ENCODE measurements at places on chromosomes 16 and 17.
A peak's percentile ranks its signal among the peaks of the same experiment; 100 is the strongest.

DNA sequence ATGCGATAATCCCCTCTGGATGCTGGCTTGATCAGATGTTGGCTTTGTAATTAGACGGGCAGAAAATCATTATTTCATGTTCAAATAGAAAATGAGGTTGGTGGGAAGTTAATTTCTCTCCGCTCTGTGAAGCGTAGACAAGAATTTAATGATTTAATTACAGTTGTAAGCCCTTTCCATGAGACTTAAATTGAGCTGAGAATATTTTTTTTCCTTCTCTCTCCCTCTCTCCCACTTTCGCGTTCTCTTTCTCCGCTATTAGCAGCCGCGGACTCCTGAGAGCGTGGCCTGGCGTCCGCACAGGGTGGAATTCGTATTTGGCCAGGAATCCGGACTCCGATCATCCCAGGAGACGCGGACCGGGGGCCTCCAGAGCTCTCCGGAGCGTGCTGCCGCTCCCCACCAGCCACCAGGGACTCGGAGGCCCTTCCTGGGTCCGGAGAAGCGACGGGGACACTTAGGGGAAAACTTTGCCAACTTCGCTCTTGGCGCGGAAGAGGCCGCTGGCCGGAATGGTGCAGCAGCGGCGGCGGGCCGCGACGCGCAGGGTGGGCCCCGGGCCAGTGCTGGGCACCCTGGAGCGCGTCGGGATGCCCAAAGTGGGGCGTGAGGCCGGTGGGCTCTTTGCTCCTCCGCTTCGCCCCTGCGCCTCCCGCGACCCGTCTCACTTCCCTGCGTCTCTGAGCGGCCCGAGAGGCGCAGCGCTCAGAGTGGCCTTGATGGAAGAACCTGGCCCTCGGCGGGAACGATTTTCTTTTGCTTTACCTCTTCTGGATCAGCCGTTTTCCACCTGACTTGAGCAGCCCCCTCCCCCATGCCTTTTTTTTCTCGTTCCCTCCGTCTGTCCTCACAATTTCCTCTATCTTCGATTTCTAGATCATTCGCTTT is 3.6 kb upstream of the IRX3 start:
- no peak for DNase-seq

DNA sequence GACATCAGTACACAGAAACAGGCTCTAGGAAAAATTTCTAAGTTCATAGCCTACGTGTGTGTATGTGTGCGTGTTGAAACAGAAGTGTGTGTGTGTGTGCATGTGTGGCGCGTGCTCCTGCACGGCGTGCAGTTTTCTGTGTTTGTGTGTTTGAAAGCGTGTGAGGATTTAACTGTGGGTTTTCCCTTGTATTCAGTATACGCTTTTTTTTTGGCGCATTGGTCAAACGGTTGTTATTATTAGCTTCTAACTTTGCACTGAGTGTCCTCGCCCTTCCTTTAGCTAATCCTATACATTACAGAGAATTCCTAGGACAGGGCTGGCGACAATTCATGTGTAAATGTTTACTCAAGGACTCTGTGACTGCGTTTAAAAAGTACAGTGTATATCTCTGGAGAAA is 23.0 kb downstream of the TMC6 start:
- DNase-seq, result no peak

DNA sequence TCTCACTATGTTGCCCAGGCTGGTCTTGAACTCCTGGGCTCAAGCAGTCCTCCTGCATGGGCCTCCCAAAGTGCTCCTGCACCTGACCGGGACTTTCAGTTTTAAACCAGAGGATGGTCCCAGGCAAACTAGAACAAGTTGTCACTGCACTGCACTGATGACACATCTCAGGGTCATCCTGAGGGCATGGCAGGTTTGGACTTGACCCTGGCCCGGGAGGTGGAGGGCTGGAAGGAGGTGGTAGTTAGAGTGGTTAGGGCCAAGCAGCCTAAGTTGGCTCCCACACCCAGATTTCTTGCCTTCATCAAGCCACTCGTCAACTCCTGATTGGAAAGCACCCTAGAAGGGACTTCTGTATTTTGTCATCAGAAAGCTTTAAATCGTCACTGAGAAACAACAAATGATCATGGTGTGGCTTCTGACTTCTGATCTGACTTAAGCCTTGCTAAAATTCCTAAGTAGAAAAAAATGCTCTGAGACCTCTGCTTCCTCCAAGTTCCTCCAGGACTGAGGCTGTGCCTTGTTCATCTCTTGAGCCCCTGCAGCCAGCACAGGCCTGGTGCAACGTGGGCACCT is 43.5 kb downstream of the EMP2 start:
- no peak for DNase-seq

DNA sequence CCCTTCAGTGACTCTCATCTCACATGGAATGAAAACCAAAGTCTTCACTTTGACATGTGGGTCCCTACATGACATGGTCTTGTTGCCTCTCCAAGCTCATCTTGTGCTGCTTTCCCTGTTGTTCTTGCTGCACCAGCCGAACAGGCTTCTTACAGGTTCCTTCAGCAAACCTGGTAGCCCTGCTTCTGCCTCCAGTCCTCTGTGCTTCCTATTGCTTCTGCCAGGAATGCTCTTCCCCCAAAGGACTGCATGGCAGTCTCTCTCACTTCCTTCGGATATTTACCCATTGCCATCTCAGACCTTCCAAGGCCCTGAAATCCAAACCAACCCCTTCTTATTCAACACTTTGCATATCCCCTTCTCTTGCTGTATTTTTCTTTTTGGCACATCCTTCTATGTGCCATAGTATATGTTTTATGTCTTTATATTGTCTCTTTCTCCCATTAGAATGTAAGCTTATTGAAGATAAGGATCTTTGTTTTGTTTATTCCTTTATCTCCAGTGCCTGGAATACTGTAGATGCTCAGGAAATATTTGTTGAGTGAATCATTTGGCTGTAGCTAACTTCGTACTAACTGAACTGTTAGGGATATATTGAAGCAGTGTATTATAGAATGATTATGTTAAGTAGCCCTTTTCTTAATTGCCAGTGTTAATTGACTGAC is 57.9 kb upstream of the SLC12A3 start:
- DNase-seq, result peak; percentile 88

DNA sequence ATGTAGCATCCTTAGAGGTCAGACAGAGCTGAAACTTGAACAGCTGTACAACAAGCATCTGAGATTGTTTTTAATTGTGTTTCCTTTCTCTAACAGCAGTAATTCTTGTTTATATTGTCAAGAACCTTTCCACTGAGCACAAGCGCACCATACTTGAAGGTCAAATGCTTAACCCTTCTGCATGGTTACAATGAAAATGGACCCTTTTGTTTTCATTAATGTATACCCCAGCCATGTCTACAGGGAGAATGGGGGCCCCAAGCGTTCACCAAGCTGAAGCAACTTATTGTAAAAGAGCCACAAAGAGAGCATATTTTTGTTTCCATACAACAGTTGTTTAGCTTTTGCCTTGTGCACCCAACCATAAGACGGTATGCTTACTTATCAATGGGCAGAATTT is 210.8 kb downstream of the FTO start:
- DNase-seq, result no peak

DNA sequence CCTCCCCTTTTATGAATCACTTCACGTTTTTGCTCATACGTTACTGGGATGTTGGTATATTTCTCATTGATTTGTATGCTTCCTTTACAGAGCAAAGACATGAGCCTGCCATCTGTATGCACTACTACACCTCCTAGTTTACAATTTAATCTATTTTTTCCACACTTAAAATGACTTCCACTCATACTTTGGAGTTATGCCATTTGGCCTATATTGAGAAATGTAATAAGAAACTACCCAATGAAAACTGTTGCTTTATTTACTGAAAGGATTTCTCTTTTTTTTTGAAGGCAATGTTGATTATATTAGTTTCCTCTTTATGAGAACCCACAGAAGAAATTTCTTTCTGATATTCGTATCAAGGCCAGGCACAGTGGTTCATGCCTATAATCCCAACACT is 43.1 kb downstream of the DUSP14 start:
- no peak for DNase-seq

DNA sequence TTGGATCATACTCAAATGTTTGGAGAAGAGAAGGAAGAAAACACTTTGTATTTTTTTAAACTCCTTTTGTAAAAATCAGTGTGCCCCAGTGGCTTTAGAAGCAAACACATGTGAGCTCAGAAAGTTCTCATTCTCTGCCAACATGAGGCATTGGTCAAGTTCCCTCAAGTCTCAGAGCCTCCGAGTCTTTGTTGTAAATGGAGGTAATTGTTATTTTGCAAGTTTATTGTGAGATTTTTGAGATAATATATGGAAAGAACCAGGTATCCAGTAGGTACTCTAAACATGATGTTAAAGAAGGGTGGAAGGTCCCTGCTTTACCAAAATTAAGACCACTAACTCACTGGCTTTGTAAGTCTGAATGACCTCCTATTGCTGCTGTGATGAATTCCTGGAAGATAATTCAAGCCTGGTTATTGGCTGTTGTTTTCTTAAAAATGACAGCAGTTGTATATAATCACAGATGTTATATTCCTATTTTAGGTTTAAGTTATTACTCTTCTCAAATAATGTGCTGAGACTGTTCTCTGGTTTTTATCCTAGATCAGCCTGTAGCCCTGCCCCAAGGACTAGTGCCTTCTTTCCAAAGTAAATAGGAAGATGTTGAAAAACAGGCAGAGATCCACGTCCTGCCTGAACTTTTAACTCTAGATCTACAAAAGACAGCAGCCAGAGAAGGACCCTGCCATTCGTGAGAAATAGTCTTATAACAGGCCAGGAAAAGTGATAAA is 2.4 kb downstream of the HLF start:
- no peak for DNase-seq

GRCh38 chr17:67747681-67748235 is 30.0 kb downstream of the NOL11 start:
- DNase-seq, result no peak

- DNase-seq, result no peak
Measured at GRCh38 chr16:19588661-19589060, 33.2 kb downstream of the VPS35L start.

GRCh38 chr16:5922686-5923085 is 825.1 kb upstream of the EEF2KMT start:
- no peak for DNase-seq

- peak; percentile 37 for DNase-seq
Measured at GRCh38 chr17:12040478-12040877, 19.8 kb downstream of the MAP2K4 start.

GRCh38 chr17:1108765-1109605 is 70.8 kb downstream of the ABR start:
- DNase-seq, result peak; percentile 71

GRCh38 chr17:20992987-20993862 is 49.6 kb downstream of the USP22 start:
- DNase-seq, result peak; percentile 73

GRCh38 chr17:80017226-80018010 is 18.3 kb downstream of the TBC1D16 start:
- no peak for DNase-seq

DNA sequence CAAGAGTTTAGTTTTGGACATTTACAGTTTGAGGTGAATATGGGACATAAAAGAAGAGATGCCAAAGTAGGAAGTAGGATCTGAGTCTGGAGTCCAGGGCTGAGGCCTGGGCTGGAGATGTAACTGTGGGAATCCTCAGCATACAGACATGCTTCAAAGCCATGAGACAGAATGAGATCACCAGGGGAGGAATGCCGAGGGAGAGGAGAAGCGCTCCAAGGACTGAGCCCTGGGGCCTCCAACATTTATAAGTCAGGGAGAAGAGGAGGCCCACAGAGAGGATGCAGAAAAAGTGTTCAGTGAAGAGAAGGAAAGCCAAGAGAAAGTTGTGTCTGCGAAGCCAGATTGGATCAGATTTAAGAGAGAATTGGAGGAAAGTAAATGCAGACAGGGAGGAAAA is 277.5 kb upstream of the MYOCD start:
- DNase-seq, result peak; percentile 95

GRCh38 chr17:30224419-30224960 is 11.0 kb downstream of the SLC6A4 start:
- no peak for DNase-seq

Data from EH (cell line).